ENCODE measurements at places on chromosomes 16 and 17.

DNA sequence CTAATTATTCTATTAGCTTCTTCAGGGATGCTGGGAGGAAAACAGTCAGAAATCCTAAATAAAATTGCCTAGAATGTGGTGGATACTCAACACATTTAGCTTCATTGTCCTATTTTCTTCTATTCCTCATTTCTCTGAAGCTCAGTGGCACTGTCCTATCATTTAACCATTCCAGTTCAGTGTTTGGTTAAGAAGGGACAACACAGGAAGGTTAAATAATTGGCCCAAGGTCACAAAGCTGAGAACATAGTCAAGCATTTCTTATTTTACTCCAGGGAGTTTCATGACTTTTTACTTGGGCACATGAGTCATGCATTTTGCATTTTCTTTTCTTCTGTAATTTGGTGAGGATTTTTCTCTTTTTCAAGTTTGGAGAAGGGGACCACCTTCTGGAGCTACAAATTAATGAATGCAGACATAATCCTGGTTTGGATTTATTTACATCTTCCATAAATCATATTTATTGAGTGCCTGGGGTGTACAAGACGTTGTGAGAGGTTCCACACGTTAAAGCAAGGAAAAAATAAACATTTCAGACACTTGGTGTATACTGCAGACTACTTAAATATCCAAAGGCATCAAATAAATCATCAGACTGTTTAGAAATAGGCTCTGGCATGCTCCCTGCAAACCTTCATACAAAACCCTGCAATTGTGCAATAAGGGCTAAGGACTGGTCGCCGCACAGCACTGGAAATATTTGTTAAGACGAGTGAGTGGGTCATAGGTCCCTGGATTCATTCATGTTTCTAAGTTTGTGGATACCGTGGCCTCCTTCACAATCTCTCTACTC is 263.9 kb downstream of the MAF start:
- H3K4me1 ChIP-seq: no peaks in the 10 kb centered on the region
- no peaks in the 10 kb centered on the region for H3K36me3 ChIP-seq
- DNase-seq: no peak
- no peak overlapping the region for H3K4me3 ChIP-seq

- no peaks in the 10 kb centered on the region for H3K4me1 ChIP-seq
- peaks cover 15% of the 10 kb centered on the region for H3K27me3 ChIP-seq
- no peak for DNase-seq
- no peak overlapping the region for H3K4me3 ChIP-seq
- no peaks in the 10 kb centered on the region for H3K36me3 ChIP-seq
- no peak overlapping the region for H3K27ac ChIP-seq
Observed at GRCh38 chr17:74898376-74898946, 5.0 kb upstream of the FADS6 start.

DNA sequence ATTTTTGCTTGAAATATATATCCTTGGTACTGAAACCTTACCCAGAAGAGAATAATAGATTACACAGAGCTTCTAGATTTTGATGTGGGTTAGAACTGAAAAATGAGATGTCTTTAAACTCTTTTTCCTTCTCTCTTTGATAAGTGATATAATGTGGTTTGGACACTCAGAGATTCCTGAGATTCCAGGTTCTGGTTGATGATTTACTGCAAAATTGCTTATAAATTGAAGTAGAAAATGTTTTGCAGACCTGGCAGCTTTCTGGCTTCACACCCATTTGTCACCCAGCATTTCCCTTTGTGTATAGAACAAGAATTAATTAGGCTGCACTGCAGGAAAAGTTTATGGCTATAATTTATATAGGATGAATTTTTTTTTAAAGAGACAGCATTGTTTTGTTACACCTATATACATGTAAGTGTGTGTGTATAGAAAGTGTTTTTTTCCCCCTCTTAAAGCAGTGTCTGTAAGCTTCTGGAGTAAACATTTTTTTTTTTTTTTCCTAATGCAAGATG is 23.5 kb downstream of the AATF start:
- H3K27me3 ChIP-seq: no peaks in the 10 kb centered on the region
- H3K36me3 ChIP-seq: peaks cover 24% of the 10 kb centered on the region
- no peaks in the 10 kb centered on the region for H3K4me1 ChIP-seq
- no peak overlapping the region for H3K27ac ChIP-seq

GRCh38 chr17:34711646-34712045 is 132.3 kb downstream of the TMEM132E start:
- H3K36me3 ChIP-seq: no peaks in the 10 kb centered on the region

- H3K4me1 ChIP-seq: no peaks in the 10 kb centered on the region
- H3K27me3 ChIP-seq: no peaks in the 10 kb centered on the region
- H3K4me3 ChIP-seq: no peak overlapping the region
- H3K36me3 ChIP-seq: no peaks in the 10 kb centered on the region
- H3K27ac ChIP-seq: no peak overlapping the region
Observed at GRCh38 chr17:69972251-69972650, 102.8 kb upstream of the KCNJ16 start.

- no peaks in the 10 kb centered on the region for H3K4me1 ChIP-seq
- no peak overlapping the region for H3K27ac ChIP-seq
- no peaks in the 10 kb centered on the region for H3K27me3 ChIP-seq
Observed at GRCh38 chr17:82050152-82050760, 1.4 kb downstream of the RFNG start.

DNA sequence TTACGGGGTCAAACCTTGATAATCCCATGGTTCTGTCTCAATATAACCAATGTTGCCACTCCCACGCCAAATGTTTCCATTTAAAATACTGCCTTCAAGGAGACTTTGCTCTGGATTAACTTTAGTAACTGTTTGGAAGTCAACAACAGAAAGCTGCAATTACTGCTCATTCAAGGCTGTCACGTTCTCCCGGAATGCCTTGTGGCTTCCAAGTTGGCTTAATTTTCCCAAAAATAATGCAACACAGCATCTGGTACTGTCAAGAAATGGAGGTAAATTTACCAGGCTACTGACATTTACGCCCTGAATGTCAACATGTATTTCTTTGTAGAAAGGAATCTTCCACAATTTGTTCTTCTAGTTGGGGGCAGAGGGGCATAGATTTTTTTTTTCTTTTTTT is 38.2 kb downstream of the GPRC5B start:
- DNase-seq: no peak
- H3K4me3 ChIP-seq: no peak overlapping the region
- no peaks in the 10 kb centered on the region for H3K27me3 ChIP-seq
- no peaks in the 10 kb centered on the region for H3K36me3 ChIP-seq
- no peaks in the 10 kb centered on the region for H3K4me1 ChIP-seq

GRCh38 chr17:64741038-64741641 is 79.0 kb upstream of the SMURF2 start:
- H3K4me1 ChIP-seq: no peaks in the 10 kb centered on the region
- H3K27me3 ChIP-seq: no peaks in the 10 kb centered on the region
- no peak overlapping the region for H3K27ac ChIP-seq
- DNase-seq: no peak

DNA sequence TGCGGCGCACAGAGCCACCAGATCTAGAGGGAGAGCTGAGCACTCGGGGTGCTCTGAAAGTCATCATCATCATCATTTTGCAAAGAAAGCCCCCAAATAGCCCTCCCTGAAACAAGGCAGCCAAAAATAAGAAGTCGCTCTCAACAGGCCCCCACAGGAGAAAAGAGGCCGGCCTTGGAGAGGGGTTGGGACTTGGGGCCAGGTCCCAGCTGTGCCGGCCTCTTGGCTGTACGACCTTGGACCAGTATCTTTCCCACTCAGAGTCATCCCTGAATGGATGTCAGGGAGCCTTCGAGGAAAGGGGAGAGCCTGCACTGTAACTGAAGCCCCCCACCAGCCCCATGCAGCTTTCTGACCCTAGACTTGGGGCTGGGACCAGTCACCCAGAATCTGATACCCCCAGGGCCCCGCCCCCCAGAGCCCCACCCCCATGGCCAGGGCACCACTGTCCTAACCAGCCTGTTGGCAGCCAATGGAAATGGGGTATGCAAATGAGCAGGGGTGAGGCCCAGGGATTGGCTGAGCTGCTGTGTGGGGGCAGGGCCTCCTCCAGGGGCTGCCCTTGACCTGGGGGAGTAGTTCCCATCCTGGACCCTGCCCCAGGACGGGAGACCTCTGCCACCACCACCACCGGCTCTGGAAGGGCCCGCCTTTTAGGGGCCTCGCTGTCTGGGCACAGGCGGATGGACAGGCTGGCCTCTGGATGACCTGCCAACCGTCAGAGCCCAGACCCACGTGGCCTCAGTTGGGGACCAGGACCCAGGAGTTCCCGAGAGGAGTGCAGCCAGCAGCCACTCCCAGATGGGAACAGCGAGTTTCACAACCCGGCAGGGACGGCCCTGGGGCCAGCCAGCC is 15.4 kb downstream of the ZFPM1 start:
- peak overlapping the region; percentile 46 for H3K4me3 ChIP-seq
- no peak overlapping the region for H3K27ac ChIP-seq
- no peaks in the 10 kb centered on the region for H3K27me3 ChIP-seq
- H3K36me3 ChIP-seq: no peaks in the 10 kb centered on the region
- peak; percentile 96 for DNase-seq
- no peaks in the 10 kb centered on the region for H3K4me1 ChIP-seq

GRCh38 chr17:57953705-57954396 is 1.4 kb downstream of the CUEDC1 start:
- DNase-seq: no peak
- peak overlapping the region; percentile 83 for H3K4me3 ChIP-seq
- H3K27me3 ChIP-seq: peaks cover 6% of the 10 kb centered on the region
- H3K27ac ChIP-seq: no peak overlapping the region
- no peaks in the 10 kb centered on the region for H3K36me3 ChIP-seq
- H3K4me1 ChIP-seq: peaks cover 3% of the 10 kb centered on the region

DNA sequence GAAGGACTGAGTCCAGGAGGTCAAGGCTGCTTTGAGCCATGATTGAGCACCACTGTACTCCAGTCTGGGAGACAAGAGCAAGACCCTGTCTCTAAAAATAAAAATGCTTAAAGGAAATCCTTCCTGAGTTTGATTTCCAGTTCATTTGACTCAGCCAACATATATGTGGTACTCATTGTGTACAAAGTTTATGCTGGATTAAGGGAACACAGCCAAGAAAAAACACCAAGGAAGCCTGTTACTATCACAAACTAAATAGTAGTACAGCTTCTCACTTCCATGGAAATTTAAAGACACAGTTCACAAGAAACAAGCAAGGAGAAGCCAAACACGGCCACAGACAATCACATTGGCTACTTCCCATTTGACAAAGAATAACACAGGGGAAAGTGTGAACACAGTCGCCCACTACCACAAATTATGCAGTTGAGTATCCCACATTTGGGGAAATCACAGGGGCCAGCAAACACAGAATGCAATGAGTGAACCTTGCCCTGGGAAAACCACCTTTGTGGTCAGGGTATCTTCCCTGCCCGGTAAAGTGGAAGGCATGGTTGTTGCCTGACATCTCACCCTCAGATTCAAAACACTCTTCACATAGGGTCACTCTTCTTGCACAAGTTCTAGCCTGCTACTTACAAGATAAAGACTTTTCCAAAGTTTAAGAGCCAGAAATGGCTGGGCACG is 14.5 kb downstream of the TEX14 start:
- H3K4me1 ChIP-seq: no peaks in the 10 kb centered on the region
- H3K36me3 ChIP-seq: no peaks in the 10 kb centered on the region
- H3K4me3 ChIP-seq: no peak overlapping the region
- DNase-seq: no peak

DNA sequence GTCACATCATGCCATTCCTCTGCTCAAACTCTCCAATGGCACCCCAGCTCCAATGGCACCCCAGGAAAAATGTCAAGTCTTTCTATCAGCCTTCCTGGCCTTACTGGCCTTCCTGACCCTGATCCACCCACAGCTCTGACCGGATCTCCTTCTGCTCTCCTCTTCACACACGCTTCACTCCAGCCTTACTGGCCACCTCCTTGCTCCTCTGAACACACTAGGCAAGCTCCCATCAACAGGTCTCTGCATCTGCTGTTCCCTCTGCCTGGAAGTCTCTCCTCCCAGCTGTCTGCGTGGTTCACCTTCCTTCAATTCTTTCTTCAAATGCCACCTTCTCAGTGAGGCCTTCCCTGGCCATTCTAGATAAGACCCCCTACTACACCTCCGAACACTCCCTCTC is 43.4 kb downstream of the MYO1D start:
- peaks cover 2% of the 10 kb centered on the region for H3K4me1 ChIP-seq
- peaks cover 2% of the 10 kb centered on the region for H3K36me3 ChIP-seq
- no peak for DNase-seq
- no peaks in the 10 kb centered on the region for H3K27me3 ChIP-seq
- no peak overlapping the region for H3K27ac ChIP-seq
- H3K4me3 ChIP-seq: no peak overlapping the region

DNA sequence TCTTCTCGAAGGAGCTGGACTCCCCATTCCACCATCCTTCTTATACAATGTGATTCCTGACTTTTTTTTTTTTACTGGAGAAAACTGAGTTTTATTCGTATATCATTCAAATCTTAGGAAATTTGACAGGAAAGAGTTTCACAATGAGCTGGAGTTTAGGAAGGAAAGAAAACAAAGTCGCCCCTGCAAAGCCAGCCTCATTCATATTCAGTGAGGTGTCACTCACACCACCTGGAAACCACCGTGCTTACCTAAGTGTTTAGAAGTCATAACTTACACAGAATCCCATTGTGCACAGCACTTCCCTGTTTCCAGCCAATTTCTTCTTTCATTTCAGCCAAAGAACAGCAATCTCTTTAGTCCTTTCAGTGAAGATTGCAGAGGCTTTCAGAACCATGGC is 90.3 kb upstream of the CHMP6 start:
- DNase-seq: no peak
- H3K4me1 ChIP-seq: no peaks in the 10 kb centered on the region
- H3K36me3 ChIP-seq: peaks cover 8% of the 10 kb centered on the region
- no peak overlapping the region for H3K27ac ChIP-seq

DNA sequence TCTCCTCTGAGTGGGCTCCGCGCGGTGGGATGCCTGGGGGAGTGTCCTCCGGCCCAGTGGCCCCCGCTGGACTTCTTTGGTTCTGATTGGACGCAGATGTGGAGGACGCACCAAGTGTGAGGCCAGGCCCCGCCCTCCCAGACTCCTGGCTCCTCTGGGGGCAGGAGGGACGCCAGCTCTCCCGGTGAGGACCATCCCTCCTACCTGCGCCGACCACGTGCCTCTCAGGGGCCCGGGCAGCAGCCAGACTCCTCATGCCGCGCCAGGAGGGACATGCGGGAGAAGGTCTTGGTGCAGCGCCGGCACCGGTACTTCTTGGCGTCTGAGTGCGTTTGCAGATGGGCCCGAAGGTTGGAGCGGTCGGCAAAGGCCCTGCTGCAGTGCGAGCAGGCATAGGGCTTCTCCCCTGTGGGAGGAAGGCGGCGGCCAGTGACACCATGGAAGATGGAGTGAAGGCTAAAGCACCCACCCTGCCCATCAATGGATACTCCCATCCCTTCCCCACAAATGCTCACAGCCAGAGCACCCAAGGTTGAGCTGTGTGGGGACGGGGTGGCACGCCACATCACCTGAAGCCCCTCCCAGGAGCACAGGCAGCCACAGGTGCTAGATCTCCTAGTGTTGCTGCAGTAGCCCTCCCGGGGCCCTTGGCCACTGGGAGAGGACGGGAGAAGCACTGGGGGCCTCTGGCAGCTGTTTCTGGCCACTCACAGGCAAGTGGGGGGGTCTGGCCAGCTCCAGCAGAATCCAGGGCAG is 7.9 kb downstream of the SNAI3 start:
- H3K4me3 ChIP-seq: no peak overlapping the region
- no peaks in the 10 kb centered on the region for H3K36me3 ChIP-seq
- H3K27me3 ChIP-seq: no peaks in the 10 kb centered on the region
- H3K27ac ChIP-seq: no peak overlapping the region
- no peaks in the 10 kb centered on the region for H3K4me1 ChIP-seq

GRCh38 chr16:48292452-48292851 is 45.1 kb upstream of the ABCC11 start:
- no peak overlapping the region for H3K4me3 ChIP-seq
- no peaks in the 10 kb centered on the region for H3K27me3 ChIP-seq
- peaks cover 23% of the 10 kb centered on the region for H3K36me3 ChIP-seq
- H3K27ac ChIP-seq: no peak overlapping the region
